ENCODE measurements at places on chromosomes 7 and 10. TPM values are rescaled to one million over a fixed set of nuclear protein-coding genes. Genes with fewer than 3 reads are reported as not detected.

The SLC16A9 gene
- 2.1 TPM for total RNA-seq

The ACBD7 gene
- not detected for total RNA-seq

The SPDYE16 gene
- 0.54 TPM for total RNA-seq

The MYO1G gene
- 11.0 TPM for total RNA-seq

The LDB3 gene
- total RNA-seq, result 1,614 TPM

The DENND11 gene
- total RNA-seq, result 7.0 TPM

The ZNF467 gene
- 4.5 TPM for total RNA-seq

The MYOZ1 gene
- 0.50 TPM for total RNA-seq

The NUTM2D gene
- total RNA-seq, result 7.0 TPM

- no peak overlapping the region for H3K4me3 ChIP-seq
- no peak overlapping the region for H3K27ac ChIP-seq
- H3K4me1 ChIP-seq, result no peaks in the 10 kb centered on the region
- no peaks in the 10 kb centered on the region for H3K27me3 ChIP-seq
Observed at GRCh38 chr7:46871516-46871915, 710.4 kb downstream of the TNS3 start.

- H3K27ac ChIP-seq, result no peak overlapping the region
- H3K27me3 ChIP-seq, result no peaks in the 10 kb centered on the region
Observed at GRCh38 chr10:4234661-4235060, 449.7 kb upstream of the KLF6 start.

DNA sequence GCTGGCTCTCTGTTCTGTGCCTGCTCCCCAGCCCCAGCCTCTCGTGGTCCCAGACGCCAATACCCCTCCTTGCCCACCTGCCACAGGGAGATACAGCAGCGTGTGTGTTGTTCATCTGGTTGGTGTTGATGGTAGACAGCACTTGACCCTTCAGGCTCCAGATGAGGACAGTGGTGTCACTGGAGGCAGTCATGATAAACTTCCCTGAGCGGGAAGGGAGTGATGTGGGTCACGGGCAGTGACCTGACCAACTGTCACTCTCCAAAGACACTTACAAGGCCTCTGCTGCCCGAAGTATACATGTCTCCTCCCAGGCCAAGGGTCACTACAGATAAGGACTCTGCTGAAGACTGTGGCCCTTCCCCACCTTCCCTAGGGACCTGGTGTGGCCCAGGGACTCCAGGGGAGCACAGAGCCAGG is 5.6 kb downstream of the TBL2 start:
- no peak overlapping the region for H3K27ac ChIP-seq
- H3K27me3 ChIP-seq, result no peaks in the 10 kb centered on the region
- no peak for DNase-seq
- no peak overlapping the region for H3K4me3 ChIP-seq
- H3K4me1 ChIP-seq, result peaks cover 20% of the 10 kb centered on the region

DNA sequence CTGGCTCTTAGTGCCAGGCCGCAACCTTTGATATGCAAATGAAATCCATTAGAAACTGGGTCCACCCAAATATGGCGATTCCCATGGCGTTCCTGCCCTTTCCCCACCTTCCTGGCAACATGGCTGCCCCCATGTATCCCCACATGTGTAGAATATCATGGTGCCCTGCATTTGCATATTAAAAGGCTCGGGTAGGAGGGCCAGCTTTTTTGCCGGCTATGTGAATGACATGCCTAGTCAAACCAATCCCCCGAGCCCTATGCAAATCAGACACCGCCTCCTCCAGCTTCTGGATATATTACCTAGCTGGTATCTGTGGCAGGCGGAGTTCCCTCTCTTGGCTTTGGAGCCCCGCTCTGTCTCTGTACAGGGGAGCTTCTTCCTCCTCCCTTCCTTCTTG is 18.3 kb downstream of the MMS19 start:
- H3K27ac ChIP-seq, result no peak overlapping the region
- H3K4me3 ChIP-seq, result no peak overlapping the region
- H3K36me3 ChIP-seq, result peaks cover 92% of the 10 kb centered on the region
- no peaks in the 10 kb centered on the region for H3K27me3 ChIP-seq
- H3K4me1 ChIP-seq, result peaks cover 20% of the 10 kb centered on the region

DNA sequence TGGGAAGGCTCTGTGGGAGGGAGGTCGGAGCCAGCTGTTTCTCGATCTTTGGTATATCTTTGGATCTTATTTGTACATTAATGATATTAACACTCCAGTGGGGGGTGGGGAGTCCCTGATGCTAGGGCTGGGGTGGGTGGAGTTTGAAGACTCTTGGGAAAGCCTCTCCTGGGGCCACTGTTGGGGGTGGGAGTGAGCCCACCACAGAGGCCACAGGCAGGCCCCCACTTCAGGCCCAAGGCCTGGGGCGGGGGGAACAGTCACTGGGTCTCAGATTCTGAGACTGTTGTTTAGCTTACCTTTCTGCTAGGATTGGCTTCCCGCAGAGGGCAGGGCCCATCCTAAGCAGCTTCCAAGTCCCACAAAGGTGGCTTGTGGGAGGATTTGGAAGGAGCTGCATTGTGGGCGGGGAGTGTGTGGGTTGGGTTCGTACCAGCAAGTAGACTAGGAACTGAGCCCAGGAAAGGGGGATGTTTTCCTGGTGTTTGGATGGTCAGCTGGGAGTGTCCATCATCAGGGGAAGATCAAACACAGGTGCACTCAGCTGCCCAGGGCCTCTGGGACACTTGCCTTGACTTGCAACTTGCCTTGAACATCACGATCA is 11.9 kb downstream of the YKT6 start:
- no peak for DNase-seq
- H3K27ac ChIP-seq, result no peak overlapping the region
- H3K4me3 ChIP-seq, result no peak overlapping the region
- H3K4me1 ChIP-seq, result no peaks in the 10 kb centered on the region

- no peak overlapping the region for H3K4me3 ChIP-seq
- no peak for DNase-seq
- H3K4me1 ChIP-seq, result no peaks in the 10 kb centered on the region
- H3K36me3 ChIP-seq, result no peaks in the 10 kb centered on the region
- peaks cover 8% of the 10 kb centered on the region for H3K27me3 ChIP-seq
- H3K27ac ChIP-seq, result no peak overlapping the region
Observed at GRCh38 chr7:54961391-54961790, 57.4 kb upstream of the EGFR start.

- H3K4me1 ChIP-seq, result peaks cover 11% of the 10 kb centered on the region
- peak; percentile 43 for DNase-seq
- H3K36me3 ChIP-seq, result no peaks in the 10 kb centered on the region
- H3K27ac ChIP-seq, result peak overlapping the region; percentile 64
- H3K27me3 ChIP-seq, result peaks cover 13% of the 10 kb centered on the region
- H3K4me3 ChIP-seq, result no peak overlapping the region
Observed at GRCh38 chr10:69684020-69684980, 54.3 kb downstream of the FAM241B start.

- DNase-seq, result no peak
- H3K4me1 ChIP-seq, result no peaks in the 10 kb centered on the region
- H3K4me3 ChIP-seq, result peak within 1 kb of the TSS; percentile 54
- H3K27ac ChIP-seq, result peak within 1 kb of the TSS; percentile 40
Observed at GRCh38 chr7:71132127-71132376, at the start of gene GALNT17. TSS of gene GALNT17 (plus strand) at chr7:71132144.

- H3K27me3 ChIP-seq, result peaks cover 5% of the 10 kb centered on the region
- no peaks in the 10 kb centered on the region for H3K4me1 ChIP-seq
- DNase-seq, result no peak
- H3K36me3 ChIP-seq, result no peaks in the 10 kb centered on the region
- no peak overlapping the region for H3K27ac ChIP-seq
Observed at GRCh38 chr10:118798231-118798662, 43.5 kb upstream of the CACUL1 start.

GRCh38 chr10:70551971-70552422 is 50.5 kb downstream of the PRF1 start:
- DNase-seq, result no peak
- H3K36me3 ChIP-seq, result peaks cover 69% of the 10 kb centered on the region
- no peaks in the 10 kb centered on the region for H3K27me3 ChIP-seq
- H3K27ac ChIP-seq, result no peak overlapping the region
- no peak overlapping the region for H3K4me3 ChIP-seq
